GM04503 (cell line): ENCODE measurements at places on chromosomes 2 and 18.

DNA sequence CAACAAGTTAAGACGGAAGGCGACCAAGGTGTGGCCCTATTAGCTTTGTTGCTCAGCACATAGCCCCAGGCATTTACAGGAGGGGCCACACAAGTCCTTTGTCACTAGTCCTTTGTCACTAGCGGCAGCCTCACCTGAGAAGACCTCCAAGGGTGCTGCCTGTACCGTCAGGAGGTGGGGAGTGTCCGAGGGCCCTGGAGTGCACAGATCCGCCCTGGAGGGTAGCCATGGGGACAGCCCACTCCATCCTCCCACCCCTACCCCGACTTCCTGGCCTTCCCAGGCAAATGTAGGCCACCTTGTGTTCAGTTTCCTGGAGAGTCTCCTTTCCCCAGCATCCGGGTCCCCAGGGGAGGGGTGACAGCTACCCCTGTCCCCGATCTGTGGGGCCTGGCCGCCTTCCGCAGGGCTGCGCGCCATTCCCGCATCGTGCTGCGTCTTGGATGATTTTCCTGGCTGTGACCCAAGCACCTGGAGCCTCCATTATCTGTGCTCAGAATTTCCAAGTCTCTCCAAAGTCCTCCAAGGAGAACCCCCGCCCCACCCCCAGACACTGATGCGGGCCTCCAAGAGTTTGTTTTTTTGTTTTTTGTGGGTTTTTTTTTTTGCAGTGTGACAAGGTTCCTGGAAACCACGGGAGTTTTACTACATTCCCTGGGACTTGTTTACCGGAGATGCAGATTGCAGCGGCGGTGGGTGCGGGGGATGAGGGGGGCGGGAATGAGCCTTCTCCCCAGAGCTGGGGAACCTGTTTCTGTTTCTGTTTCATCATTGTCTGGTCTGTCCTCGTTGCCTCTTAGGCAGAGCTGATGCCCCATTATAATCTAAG lies 28.6 kb downstream of the TEX44 start:
- no peak for DNase-seq

- no peak for DNase-seq
Measured at GRCh38 chr2:16129716-16130540, 189.6 kb downstream of the MYCN start.

DNA sequence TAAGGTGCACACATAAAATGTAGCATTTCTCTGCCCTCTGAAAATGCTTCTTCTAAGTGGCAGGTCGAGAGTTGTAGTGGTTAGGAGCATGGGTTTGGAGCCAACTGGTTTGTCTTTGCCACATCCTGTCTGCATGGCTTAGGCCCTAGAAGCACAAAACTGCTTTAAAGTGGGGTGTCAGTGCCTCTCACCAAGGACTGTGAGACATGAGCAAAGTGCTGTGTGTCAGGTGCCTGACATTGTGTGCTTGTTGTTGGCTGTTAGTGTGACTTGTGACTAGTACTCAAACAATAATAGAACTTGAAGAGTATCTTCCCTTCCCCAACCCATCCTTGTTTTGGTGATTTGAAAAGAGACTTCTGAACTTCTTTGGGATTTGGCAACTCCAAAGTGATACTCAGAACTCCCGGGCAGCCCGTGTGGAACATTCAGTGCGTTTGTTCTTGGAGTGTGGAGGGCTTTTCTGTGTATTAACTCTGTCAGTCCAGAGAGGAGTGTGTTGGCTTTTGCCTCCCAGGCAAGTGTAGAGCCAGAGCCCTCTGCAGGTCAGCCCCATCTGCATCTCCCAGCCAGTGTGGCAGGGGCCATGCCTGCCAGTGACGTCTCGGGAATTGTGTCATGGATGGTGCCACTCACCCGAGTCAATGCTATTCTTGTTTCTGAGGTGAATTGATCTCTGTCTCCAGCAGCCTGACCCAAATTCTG lies 5.0 kb downstream of the MGAT5 start:
- DNase-seq = no peak

DNA sequence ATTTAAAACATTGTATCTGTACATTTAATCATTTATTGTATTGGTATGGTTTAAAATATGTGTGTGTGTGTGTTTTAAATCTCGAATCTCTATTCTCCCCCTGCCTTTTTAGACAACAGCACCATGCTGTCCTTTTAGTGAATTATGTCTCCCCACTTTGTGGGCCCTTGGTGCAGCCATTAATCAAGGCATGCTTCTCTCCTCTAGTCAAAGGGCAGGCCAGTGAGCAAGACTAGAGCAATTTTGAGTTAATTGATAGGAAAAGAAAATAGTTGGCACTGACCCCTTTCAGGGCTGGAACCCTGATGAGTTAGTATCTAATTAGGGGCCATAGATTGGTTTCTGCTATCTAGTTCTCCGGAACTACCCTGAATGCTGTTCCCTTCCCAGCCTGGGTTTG lies 111.0 kb downstream of the MAIP1 start:
- no peak for DNase-seq

DNA sequence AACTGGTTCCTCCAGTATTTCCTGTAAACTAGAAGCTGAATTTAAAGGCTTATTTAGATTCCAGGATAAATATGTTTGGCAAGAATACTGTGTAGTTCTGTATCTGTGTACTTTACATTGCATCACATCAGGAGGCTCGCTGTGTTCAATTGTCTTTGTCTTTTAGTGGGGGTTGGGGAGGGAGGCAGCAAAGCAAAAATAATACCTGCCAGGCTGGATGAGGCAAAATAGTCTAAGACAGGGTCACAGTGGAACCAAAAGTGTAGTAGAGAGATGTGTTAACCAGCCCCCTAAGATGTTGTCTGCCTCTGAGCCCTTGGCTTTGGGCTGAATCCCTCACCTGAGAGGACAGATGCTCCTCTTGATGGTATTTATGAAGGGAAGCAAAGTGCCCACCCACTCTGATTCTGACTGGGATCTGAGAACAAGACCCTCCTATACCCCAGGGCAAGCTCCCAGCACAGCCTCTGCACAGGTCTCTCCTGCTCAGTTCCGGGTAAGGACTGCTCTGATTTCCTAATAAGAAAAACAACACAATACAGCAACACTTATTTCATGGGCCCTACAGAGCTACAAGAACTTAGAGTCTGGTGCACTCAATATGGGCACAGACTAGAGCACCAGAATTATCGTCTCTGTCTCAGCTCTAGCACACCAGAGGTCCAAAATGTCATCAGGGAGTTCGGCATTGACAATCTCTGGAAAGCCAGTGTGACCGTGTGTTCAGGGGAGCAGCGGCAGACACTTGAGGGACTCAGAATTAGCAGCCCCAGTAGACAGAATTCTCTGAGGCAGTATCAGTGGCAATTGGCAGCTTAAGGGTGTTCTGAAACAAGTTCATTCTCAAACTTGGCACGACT lies 7.2 kb upstream of the AFTPH start:
- no peak for DNase-seq

- DNase-seq = no peak
Measured at GRCh38 chr2:314561-315336, 26.9 kb upstream of the ALKAL2 start.

- DNase-seq = no peak
Measured at GRCh38 chr18:37565977-37566478, 430 bp upstream of the CELF4 start.

GRCh38 chr2:176997074-176997791 lies 215.4 kb upstream of the HNRNPA3 start:
- peak; percentile 25 for DNase-seq

DNA sequence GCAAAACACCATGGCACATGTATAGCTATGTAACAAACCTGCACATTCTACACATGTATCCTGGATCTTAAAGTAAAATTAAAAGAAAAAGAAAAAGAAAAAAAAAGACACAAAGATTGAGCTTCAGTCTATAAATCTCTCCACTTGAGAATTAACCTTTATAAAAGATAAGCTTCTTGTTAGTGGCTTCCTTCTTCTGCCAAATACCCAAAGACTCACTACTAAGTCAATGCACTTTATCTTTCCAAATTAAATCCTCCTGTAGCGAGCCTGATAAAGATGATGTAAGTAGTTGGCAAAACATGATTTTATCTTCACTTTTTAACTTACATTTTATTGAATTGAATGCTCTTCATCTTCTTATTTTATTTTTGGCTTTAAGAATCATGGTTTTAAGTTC lies 349.9 kb downstream of the TRIB2 start:
- no peak for DNase-seq

- DNase-seq = no peak
Measured at GRCh38 chr2:132268977-132269523, 107.3 kb upstream of the ANKRD30BL start.

GRCh38 chr2:175523001-175523400 lies 341.5 kb upstream of the ATP5MC3 start:
- DNase-seq = no peak

DNA sequence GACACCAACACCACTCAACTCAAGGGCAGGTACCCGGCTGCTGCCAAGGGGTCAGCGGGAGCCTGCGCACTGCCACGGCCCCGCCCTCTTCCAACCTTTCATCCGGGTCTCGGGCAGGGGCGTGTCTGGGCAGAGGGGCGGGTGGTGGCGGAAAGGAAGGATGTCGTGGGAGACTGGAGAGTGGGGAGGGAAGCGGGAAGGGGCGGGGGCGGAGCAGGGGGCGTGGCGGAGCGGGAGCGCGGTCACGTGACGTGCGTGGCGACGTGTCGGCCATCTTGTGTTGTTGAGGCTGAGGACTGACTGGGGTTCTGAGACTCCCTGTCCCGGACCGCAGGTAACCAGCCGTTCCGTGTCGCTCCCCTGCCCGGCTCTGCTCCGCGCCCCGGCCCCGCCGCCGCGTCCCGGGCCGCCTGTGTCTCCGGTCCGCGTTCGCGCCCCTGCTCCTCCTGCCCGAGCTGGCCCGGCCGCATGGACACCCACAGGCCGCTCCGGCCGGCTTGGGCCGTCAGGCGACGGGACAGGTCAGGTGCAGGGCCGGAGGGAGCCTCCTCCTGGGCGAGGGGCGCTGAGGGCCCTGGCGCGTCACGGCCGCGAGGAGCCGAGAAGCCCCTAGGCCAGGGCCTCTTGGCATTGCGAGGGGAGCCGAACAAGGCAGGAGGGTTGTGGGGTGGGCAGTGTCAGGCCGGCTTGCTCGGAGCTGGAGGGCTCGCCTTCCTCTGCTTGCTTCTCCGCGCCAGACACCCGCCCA lies at the start of gene GIGYF2:
TSS of gene GIGYF2 (plus strand) at position 273 of the 748 bp plus-strand sequence. CDS start 37,867 bp downstream, outside the sequence.
- DNase-seq = peak; percentile 70

GRCh38 chr18:63002305-63002704 lies 287.0 kb downstream of the PHLPP1 start:
- DNase-seq = no peak
